Cortex of kidney (tissue), 1 donor: ENCODE measurements at places on chromosomes 13 and 19.

DNA sequence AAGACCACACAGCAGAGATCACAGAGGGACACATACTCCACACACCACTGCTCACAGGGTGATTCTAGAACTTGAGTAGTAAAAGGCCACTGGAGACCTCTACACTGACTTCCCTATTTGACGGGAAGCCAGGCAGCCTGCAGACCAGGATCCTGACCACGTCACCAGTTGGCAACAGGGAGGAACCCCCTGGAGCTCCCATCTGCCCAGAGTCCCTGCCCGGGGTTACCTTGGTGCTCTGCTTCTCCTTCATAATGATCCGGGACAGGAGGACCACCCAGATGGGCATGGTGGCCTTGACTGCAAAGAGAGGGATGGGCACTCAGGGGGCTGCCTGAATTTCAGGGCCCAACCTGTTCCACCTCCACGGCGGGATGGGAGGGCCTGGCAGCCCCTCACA, 932 bp downstream of the SLC35E1 start:
- no peak for DNase-seq

DNA sequence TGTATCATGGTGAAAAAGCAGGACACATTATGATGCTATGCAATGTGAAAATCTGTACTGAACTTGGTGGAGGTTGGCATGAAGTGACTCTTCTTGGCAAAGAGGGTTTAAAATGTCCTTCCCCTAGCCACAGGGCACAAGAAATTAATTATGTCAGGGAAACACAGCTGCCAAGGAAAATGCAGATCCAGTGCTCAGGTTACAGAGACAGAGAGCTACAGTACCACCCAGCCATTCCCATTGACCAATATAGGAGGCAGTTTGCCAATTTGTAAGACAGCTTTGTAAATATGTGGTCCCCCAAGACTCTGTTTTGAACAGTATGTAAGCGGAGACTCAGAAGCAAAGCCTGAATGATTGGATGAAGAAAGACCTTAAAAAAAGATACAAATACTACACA, 69.4 kb upstream of the KLF12 start:
- no peak for DNase-seq

GRCh38 chr13:67090856-67091255, 139.3 kb downstream of the PCDH9 start:
- no peak for DNase-seq

DNA sequence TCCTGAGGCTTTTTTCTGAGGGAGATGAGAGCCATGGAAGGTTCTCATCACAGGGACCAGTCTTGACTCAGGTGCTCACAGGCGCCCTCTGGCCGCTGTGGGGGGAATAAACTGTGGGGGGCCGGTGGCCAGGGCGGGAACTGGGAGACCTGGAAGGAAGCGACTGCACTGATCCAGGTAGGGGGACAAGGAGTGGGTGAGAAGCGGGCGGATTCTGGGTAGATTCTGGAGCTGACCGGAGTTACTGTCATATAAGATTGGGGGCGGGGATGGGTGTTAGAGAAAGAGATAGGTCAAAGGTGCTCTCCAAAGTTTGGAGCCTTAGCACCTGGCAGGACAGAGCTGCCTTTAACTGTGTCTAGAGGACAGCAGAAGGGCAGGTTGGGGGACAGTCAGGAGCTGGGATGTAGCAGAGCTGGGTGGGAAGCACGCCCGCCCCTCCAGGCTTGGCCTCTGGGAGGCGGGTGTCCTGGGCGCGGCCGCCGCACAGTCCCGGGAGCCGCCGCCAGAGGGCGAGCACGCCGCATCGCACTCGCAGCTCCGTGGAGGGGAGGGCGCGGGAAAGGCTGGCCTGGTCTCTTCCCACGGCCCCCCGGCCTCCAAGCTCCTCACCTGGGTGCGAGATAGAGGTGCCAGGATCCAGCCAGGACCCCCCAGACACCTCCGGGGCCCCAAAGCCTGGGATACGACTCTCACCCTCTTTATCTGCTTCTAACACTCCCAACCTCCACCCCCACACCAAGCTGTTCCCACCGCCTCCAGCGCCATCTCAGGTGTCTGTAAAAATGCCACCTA, 4.2 kb upstream of the DAND5 start:
- no peak for DNase-seq

- DNase-seq, result no peak
Observed at GRCh38 chr19:6223461-6224307, 56.1 kb downstream of the MLLT1 start.
